ENCODE measurements at places on chromosomes 6 and 20.

DNA sequence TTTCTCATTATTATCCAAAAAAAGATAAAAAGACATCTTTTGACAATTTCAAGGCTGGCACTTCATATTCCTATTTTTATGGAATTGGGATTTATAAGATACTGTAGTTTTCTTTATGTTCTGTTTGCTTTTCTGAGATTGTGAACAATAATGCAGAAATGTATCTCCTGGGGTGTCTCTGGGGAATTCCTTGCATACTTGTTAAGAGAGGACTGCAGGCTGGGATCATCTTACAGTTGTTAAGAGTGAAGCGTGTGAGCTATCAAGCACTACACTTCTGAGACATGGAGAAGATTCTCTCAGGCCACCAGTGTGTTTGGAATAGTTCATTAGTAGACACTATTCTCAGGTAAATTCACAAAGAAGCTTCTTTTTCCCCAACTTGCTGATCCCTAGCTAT lies 963.3 kb upstream of the GJE1 start:
- DNase-seq: no peak

DNA sequence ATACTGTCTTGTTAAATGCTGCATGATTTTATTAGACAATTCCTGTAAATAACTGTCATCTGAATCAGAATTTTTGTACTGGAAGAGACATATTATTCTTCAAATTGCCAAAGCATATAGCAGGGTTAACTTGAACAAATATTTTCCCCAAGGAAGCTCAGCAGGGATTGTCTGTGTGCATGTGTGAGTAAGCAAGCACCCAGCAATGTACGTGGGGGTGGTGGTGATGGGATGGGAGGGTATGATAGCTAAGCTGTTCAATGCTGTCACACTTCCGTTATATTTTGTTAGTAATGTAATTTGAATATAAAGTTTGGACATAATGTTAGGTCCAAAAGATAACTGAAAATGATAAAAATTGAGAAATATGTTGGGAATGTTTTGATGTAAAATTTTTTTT lies 118.1 kb downstream of the MYB start:
- no peak for DNase-seq

DNA sequence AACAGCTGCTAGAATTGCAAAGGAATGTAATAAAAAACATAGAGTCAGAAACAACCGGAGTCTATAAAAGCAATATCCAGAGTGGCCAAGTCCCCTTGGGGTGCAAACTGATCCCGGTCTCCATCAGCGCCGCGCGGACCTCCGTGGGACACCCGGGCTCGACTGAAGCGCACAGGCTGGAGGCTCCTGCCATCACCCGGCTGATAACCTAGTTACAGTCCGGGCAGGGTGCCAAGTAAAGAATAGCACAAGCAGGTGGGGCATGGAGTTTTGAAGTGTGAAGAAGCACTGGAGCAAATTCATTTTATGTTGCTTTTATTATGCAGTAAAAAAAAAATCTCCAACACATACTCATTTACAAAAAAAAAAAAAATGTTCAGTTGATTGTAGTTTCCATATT lies 205.1 kb upstream of the GMDS start:
- DNase-seq: no peak

DNA sequence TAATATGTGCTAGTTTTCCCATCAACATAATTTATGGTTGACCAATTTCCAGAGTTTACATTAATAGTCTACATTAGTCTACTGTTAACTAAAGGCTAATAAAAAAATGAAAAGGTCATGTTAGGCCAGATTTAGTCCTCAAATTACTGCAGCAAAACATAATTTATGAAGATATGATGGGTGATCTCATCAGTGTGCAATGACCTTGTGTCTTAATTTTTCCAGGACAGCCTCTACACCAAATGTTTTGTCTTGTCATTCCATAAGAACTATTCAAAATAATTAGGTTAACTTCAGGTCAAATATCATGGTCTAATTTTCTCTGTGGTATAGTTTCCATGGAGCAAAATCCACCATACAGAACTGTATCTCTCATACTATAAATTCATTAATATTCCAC lies 234.2 kb downstream of the COL12A1 start:
- DNase-seq: no peak

DNA sequence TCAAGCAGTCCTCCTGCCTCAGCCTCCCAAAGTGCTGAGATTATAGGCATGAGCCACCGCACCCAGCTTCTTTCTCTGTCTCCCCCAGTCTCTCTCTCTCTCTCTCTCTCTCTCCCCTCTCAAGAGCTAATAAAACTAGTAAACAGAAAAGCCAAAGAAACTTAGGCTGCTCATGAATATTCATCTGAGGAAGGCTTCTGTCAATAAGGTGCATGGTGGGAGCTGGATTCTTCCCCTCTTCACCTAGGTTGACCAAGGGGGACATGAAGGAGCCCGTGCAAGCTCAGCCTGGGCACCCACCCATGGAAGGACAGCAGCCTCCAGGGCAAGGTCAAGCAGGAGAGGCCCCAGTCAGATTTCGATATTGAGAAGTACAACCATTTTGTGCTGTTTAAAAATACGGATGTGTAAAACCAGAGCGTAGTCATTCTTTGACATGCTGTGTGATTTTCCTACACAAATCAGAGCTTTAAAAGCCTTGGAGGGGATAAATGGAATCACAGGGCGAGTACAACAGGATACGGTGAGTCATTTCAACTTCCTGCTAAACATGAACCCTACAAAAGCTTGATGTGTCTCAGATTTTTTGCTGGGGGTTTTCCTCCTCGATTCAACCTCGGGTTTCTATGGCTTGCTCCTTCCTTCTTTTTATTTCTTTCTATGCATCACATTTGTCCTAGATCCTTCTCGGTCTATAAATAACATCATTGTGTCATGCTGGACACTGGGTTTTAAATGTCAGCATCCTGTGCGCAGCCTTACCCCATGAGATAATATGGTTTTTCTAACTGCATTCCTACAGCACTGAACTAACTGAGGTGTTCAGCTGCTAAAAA lies 368.9 kb upstream of the JARID2 start:
- no peak for DNase-seq

DNA sequence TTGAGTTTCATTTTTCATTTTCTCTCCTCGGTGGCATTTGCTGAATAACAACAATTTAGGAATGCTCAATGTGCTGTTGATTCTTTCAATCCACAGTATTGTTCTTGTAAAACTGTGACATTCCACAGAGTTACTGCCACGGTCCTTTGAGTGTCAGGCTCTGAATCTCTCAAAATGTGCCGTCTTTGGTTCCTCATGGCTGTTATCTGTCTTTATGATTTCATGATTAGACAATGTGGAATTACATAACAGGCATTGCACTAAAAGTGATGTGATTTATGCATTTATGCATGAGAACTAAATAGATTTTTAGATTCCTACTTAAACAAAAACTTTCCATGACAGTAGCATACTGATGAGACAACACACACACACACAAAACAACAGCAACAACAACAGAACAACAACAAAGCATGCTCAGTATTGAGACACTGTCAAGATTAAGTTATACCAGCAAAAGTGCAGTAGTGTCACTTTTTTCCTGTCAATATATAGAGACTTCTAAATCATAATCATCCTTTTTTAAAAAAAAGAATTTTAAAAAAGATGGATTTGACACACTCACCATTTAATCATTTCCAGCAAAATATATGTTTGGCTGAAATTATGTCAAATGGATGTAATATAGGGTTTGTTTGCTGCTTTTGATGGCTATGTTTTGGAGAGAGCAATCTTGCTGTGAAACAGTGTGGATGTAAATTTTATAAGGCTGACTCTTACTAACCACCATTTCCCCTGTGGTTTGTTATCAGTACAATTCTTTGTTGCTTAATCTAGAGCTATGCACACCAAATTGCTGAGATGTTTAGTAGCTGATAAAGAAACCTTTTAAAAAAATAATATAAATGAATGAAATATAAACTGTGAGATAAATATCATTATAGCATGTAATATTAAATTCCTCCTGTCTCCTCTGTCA lies 88.1 kb downstream of the SNAP25 start:
- DNase-seq: no peak

DNA sequence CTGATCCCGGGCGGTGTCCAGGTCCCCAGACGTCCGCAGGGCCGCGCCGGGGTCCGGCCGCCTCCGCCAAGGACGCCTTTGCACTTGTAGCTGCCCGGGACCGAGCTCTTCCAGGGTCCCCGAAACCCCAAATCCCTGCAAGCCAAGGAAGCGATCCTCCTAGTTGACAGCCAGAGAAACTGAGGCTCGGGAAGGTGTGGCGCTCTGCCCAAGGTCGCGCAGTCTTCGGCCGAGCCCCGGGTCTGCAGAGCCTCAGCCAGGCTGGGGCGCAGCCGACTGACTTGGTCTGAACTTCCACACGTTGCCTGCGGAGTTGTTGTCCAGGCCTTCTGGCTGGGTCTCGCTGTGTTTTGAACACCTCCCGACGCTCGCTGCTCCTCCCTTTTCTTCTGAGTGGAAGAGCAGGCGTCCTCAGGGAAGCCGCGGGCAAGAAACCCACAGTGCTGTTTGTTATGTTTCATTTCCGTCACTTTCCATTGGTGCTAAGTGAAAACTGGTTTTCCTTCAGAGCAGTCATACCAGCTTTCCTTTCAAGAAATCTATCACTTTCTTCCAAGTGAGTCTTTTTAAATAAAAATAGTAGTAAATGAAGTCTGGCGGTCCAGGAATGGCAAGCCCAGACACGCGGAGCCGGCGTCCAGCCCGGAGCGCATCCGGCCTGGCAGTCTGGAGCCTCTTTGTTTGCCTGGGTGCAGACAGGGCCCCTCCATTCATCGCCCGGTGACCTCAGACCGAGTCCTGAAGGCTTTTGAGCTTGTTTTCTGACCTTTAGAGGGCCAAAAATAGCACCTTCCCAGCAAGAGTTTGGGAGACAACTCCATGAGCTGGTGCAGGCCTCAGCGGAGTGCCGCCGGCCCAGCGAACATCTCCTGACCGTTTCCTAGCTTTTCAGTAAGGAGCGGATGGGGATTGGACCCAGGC lies 698 bp downstream of the FAM210B start:
- DNase-seq: peak; percentile 36

DNA sequence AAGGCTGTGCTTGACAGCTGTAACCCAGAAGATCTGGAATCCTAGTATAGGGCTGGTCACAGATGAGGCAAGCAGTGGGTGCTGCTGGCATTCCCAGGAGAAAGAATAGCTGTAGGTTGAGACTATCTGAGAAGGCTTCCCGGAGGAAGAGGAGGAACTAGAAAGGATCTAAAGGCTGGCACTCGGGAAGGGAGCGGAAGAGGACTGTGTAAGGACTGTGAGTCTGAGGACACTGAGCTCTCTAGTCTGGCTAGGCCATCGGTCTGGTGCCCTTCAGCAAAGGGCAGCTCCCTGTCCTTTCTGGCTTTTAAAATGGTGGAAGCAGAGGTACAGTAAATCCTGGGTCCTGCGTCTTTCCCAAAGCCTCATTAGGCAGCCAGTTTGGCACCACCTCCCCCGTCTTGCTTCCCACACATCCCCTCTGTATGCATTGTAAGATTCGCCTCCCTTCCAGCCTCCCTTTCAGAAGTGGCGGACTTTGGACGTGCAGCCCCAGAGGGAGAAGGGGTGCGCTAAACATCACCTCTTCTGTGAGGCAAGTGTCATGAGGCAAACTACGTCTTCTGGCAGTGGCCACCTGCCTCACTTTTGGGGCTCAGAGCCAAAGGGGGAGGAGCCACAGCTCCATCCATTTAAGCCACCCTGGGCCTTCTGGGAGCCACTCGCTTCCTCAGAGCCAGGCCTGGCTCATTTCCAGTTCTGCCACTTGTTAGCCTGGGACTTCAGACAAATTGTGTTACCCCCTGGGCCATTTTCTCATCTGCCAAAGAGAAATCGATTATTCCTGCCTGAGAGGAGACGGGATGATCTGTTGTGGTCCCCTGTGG lies 8.6 kb downstream of the SNPH start:
- DNase-seq: no peak

- DNase-seq: no peak
These were observed 144.9 kb downstream of the SH3BGRL2 start for GRCh38 chr6:79776076-79776475.

DNA sequence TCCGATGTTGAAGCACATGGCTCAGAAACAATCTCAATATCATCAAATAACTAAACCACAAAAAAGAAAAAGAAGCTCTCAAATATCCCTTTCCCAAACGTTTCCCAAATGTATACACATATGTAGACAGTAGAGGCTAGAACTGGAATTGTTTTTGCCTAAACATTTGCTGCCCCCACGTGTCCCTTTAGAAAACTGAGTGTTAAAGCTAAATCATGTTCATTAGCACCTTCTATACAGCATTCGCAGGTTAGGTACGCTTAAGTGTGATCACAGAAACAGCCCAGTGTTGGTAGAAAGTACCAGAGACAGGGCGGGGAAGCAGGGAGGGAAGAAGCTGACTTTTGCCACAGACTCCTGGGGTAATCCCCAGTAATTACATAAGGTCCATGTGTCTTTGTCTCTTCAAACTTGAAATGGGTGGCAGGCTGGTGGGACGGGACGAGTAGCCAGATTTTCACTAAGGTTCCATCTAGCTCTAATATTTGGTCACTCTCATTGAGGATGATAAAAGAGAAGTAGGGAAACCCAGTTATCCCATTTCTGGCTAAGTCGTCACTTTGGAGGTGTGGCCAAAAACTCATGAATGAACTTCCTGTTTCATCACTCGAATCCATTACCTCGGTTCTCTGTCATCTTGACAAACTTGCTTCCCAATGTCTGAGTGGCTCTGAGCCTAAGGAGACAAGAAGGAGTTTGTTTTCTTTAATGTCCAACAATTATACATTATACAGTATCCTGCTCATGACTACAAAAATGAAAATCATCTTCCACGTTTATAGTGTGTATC lies 15.0 kb upstream of the TFAP2A start:
- DNase-seq: no peak

- DNase-seq: no peak
These were observed 21.7 kb downstream of the CPNE1 start for GRCh38 chr20:35643045-35643444.

DNA sequence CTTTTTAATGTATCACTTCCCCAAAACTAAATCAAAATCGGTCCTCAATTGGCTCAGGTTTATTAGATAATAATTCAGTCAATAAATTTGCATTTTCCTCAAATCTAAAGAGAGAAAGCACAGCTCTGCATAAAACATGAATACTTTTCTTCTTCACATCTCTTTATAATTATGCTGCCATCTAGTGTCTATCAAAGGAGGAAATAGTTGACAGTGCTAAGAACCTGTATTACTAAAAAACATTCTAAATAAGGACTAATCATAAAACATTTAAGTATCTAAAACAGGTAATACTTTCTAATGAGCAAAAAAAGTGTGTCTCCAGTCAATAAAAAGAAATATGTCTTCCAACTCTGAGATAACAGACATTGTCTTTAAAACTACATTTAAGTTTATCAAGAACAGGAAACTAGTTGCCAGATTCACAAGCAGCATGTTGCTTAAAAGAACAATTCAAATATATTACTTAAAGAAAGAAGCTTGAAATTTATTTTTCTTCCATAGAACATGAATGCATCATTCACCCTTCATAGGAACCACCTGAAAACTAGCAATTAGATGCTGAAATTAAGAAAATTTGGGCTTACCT lies 56.5 kb upstream of the DST start:
- DNase-seq: no peak

- DNase-seq: no peak
These were observed 15.0 kb downstream of the RNF114 start for GRCh38 chr20:49951151-49951550.

DNA sequence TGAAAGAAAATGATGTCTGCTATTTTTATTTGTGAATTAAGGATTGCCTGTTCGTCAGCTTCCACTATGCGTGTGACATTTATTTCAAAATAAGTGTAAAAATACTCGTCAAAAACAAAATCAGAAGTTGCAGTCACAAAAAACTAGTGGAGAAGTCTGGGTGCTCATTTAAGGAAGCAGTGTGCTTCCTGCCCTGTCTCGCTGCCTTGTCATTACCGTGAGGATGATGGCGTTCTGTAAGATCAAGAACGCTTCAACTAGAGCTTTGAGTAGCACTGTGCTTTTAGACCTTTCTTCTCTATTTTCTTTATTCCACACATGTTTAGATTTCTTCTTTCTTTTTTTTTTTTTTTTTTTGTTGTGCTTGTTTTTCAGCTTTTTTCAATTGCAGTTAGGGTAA lies 186.9 kb downstream of the TBC1D7 start:
- no peak for DNase-seq

All from C1 segment of cervical spinal cord (tissue), 14 donors.